ENCODE measurements at places on chromosomes 12 and 14.
A peak's percentile ranks its signal among the peaks of the same experiment; 100 is the strongest.

- DNase-seq: no peak
These were observed 144.7 kb downstream of the SMOC1 start for GRCh38 chr14:70023871-70024270.

DNA sequence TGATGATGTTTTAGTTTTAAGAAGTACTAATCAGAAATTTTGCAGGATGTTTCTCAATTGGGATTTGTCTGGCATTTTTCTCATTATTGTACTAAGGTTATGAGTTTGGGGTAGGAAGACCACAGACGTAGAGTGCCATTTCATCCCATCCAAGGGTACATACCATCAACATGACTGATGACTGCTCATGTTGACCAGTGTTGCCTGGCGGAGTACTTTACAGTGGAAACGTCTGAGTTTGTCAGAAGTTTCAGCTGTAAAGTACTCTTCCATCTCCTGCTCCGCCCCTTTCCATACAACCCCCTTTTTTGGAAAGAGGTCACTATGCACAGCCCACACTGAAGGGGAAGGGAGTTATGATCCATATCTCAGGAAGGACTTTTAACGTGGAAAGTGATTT, 74.2 kb downstream of the RCOR1 start:
- no peak for DNase-seq

DNA sequence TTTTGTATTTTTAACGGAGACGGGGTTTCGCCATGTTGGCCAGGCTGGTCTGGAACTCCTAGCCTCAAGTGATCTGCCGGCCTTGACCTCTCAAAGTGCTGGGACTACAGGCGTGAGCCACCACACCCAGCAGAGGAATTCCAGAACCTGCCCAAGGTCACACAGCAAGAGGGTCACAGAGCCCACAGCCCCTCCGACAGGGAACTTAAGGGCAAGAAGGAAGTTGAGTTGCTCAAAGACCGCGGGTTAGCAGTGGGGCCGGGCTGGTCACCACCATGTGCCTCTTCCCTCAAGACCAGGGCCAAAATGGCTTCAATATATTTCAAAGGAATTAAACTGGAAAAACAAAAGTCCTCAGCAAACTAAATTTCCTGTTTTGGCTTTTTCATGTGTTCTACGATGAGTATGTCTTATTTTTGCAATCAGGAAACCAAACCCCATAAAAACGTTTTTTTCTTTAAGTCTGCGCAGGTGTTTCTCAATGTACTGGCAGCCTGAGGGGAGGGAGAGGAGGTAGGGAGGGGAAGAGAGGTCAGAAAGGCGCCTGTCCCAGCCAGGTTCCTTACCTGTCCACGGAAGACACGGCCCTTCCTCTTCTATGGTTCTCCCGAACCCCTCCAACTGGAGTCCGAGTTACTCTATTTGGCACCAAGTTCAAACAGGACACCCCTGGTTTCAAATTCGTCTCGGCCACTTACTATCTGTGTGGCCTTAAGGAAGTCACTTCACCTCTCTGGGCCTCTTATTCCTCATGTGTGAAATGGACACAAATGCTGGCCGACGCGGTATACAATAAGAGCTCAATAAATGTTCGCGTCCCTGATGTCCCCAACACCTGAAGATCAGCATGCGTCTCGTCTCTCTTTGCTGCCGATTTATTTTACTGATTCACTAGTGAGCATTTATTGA, 778 bp downstream of the SLC8B1 start:
- DNase-seq: peak; percentile 87

GRCh38 chr12:122747224-122748135, 5.1 kb upstream of the DENR start:
- peak; percentile 56 for DNase-seq

GRCh38 chr14:52829527-52830185, 38.2 kb upstream of the GNPNAT1 start:
- DNase-seq: no peak

GRCh38 chr12:48004053-48004941, at the start of gene COL2A1:
Gene COL2A1 (minus strand): TSS chr12:48004476. CDS start chr12:48004321, 155 bp downstream.
- peak; percentile 59 for DNase-seq

GRCh38 chr12:9669534-9669933, at the start of gene CLEC2D:
Gene CLEC2D (plus strand): TSS chr12:9669713. CDS start chr12:9669735, 22 bp downstream.
- DNase-seq: no peak

DNA sequence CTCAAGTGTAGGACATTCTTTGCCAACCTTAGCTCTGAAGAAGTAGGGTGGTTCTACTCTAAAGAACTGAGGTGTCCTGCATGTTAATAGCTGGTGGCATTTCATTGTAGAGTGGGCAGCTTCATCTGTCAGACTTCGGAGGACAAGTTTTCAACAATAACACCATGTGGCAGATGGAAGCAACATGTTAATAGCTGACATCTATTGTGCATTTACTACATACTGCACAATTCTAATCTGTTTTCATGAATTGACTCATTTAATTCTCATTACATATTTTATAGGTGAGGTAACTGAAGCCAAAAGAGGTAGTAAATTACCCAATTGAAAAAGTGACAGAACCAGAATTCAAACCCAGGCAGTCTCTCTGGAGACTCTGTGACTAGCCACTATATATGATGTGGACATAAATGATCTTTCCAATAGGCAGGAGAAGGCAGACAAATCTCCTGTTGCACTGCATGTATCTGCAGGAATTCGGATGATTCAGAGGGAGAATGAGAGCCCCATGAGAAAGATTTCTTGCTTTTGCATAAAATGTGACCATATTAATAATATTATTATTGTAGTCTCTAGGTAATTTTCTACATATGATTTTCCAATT, 137.2 kb upstream of the E2F7 start:
- DNase-seq: no peak
